H1 (cell line): ENCODE measurements at places on chromosomes 1 and 21.

DNA sequence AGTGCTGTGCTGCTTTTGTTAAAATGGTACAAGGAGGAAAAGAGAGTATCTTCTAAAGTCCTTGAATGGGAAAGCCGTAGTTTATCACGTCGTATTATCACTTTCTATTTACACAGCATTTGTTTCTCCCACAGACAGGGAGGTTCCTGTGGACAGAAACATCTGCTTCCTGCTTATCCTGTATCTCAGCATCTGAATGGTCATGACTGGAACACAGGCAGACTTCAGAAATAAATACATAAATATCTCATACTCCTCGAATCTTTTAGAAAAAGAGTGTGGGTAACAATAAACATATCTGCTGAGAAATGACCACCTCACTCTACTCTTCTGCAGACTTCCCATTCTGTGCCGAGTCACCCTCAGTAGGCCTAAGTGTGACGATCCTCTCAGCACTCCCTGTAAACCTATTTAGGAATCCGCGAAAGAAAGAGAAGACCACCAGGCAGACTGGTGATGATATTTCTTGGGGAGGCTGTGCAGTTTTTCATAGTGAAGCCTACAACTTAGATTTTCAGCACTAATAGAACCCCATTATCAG is 393.5 kb downstream of the SMYD3 start:
- DNase-seq, result no peak

- DNase-seq, result no peak
Measured at GRCh38 chr1:209262631-209263030, 320.9 kb upstream of the CAMK1G start.

DNA sequence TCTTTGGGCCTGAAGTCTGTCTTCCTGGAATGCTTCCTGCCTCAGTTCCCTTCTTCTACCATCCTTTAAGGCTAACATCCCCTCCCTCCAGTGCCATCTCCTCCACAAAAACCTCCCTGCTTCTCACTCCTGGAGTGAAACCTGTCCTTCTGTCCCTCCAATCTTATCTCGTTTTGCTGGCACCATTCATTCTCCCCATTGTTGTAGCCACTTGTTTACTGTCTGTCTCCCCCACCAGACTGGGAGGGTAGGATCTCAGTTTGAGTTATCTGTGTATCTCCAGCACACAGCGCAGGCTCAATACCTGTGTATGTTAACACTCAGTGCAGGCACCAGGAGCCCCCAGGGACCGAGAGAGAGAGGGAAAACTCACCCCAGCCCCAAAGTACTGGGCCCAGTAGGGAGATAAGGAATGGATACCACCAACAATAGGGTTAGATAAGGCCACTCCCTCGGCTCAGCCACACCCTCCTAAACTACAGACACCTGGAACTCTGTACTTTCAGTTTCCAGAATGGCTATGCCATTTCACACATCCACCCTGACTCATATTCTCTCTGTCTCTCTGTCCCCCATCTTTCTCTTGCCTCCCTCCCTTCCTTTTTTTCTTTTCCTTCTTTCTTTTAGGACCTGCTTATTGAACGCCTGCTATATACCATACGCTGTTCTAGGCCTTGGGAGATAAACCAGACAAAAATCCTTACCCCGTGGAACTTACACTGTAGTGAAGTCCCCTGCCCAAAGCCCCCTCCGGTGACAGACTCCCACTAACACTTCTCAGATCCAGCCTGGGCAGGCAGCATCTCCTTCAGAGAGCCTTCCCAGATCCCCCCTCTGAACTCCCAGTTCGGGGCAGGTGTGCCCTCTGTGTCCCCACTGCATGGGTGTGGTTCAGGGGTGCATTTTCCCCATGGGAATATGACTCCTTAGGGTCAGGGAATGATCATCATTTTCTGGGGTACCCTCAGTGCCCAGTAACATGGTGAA is 3.3 kb upstream of the SSBP3 start:
- no peak for DNase-seq

DNA sequence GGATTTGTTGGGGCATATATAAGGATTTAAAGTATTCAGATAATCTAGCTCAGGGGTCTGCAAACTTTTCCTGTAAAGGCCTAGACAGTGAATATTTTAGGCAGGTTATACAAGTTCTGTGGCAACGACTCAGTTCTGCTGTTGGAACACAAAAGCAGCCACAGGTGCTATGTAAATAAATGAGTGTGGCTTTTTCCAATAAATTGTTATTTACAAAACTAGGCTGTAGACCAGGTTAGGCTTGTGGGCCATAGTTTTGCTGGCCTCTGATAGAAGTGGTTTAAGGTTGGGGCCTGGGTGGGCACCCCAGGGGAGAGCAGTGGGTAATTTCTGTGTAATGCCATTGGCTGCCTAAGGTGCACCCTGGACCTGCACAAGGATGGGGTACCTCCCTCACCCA is 16.9 kb upstream of the IGFN1 start:
- DNase-seq, result no peak

DNA sequence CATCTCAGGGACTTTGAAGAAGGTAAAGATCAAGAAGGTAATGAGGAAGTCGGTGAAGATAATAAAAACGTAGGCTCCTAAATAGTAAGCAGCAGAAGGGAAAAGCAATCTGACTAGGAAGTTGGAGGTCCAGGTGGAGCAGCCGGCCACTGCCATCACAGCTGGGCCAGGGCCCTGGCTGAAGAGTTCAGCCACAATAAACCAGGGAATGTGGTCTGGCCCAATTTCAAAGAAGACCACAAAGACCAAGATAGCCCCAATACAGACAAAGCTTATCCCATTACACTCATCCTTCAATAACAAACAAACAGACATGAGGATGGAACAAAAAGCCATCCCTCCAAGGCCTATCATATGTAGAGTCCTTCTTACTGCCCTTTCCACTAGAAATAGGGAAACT is 18.4 kb upstream of the JAK1 start:
- DNase-seq, result no peak

DNA sequence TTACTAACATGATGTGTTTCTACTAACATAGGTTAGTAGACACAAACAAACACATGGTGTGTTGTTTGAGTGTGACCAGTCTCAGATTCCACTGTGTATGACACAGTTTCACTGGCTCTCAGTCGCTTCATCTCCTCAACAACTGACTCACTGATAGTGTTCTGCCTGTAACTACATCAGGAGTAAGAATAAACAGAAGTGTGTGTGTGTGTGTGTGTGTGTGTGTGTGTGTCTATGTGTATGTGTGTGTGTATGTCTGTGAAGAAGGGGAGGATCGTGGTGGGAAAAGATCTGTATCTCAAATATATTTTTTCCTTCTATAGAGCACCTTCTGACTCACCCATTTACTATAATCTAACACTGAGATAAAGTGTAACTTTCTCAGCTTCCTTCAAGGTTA is 391.0 kb downstream of the PTPRC start:
- no peak for DNase-seq

DNA sequence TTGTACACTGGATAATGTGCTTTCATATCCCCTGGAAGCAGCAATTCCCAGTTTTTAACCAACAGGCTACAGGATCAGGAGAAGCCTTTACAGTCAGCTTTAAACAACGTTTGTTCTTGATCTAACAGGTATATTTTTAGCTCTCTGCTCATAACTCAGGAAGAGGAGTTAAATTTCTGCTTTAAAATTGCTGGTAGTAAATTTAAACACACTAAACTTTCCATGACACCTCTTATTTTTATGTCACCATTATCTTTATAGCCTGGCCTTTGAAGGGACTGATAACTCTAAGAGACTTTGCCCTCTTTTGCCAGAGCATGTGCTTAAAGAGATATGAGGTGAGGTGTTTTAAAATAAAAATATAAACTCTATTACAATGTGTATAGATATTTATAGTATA is 119.6 kb upstream of the BRINP3 start:
- no peak for DNase-seq

DNA sequence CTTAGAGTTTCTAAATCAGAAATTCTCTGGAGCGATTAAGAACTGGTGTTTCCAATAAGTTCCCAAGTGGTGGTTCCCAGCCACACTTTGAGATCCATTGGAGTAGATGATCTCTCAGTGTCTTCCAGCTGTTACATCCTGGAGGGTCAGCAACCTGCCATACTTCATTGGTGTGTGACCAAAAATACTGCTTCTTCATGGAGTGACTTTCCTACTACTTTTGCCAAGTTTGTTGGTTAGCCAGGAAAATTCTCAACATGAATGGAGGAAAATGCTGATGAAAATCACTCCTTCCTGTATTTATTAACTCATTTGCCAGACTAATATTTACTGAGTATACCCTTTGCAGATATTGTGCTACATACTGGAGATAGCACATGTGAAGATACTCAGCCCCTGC is 186.1 kb downstream of the FGGY start:
- no peak for DNase-seq
